Suprapubic skin (tissue), 4 donors: ENCODE measurements at places on chromosomes 12 and 14. TPM values are rescaled to one million over a fixed set of nuclear protein-coding genes. Genes with fewer than 3 reads are reported as not detected.

The GPRC5A gene
- 6.6 TPM for total RNA-seq

The NTS gene
- not detected for total RNA-seq

The IRAK3 gene
- total RNA-seq, result 7.7 TPM

The MYL6 gene
- total RNA-seq, result 773 TPM

The AMN1 gene
- 6.0 TPM for total RNA-seq

The HOXC10 gene
- total RNA-seq, result 12.5 TPM

The ASIC1 gene
- total RNA-seq, result 2.2 TPM

The STAC3 gene
- 3.0 TPM for total RNA-seq

The CCER1 gene
- total RNA-seq, result not detected

The SDS gene
- not detected for total RNA-seq

The HELB gene
- total RNA-seq, result 2.5 TPM

The SPRYD3 gene
- 40.1 TPM for total RNA-seq

The ADAMTS20 gene
- total RNA-seq, result not detected

The PLEKHG7 gene
- not detected for total RNA-seq

The HIF1A gene
- total RNA-seq, result 62.6 TPM

The CLEC7A gene
- total RNA-seq, result 3.7 TPM

The CAPRIN2 gene
- 16.9 TPM for total RNA-seq

The ATL1 gene
- 22.8 TPM for total RNA-seq

The CLEC6A gene
- not detected for total RNA-seq

The CLEC4A gene
- 7.2 TPM for total RNA-seq

The LRRK2 gene
- 8.5 TPM for total RNA-seq
